ENCODE measurements at places on chromosomes 7 and 10.

DNA sequence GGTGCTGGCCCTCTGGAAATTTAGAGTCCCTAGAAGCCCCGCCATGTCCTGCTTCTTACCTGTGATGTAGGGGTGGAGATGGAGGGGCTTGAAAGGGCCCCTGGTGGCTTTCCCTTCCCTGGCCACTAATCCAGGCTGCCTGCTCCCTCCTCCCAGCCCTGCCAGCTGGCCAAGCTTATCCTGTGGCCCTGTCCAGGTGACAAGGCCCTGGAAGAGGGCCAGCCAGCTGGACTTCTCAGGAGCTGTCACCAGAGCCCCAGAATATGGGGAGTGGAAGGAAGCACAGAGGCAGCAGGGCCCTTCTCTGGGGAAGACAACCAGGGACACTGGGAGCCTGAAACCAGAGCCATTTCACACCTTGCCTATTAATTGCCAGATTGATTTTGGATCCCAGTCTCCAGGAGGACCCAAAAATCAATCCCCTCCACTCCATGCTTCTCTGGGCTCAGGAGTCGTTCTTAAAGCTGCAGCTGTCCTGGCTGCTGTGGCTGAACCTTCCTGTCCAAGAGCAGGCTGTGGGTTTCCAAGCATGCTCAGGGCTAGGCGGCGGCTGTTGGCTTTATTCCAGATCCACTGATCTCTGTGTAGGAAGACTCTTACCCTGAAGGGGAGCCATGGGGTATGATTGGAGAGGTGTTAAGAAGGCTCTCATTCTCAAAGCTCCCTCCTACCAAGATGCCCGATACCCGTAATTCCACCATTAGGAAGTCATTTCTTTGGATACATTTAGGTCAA lies 52.6 kb upstream of the PCBD1 start:
- no peak for DNase-seq

DNA sequence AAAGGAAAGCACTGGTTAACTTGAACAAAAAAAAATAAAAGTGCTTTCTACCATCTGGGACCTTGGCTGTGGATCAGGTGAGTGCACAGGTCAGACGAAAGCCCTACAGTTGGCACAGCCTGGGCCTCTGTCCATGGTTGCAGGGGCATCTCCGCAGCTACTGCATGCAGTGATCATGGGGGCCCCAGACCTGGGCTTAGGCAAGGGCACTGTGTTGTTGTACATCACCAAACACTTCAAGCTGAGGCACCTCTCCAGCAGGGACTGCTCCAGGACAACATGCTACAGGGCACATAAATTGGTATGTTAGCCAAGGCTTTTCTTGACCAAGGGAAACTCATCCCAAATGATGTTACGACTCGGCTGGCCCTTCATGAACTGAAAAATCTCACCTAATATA lies 23.5 kb downstream of the KLHL7 start:
- no peak for DNase-seq

DNA sequence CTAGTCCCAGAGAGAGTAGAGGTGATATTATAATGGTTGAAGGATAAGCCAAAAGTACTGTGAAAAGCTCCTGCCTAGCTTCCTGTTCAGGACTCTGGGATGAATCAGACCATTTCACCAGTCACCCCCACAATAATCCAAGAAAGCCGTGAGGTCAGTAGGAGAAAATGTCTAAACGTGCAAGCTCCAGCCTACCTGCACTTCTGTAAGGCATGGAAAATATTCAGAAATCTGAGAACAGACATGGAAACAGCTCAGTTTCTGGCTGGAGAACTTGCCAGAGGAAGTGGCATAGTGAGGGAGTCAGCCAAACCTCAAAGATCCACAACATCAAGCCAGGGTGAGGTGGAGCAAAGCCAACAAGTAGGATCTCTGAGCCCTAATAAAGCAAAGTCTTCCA lies 58.2 kb downstream of the ELAPOR2 start:
- DNase-seq: no peak

DNA sequence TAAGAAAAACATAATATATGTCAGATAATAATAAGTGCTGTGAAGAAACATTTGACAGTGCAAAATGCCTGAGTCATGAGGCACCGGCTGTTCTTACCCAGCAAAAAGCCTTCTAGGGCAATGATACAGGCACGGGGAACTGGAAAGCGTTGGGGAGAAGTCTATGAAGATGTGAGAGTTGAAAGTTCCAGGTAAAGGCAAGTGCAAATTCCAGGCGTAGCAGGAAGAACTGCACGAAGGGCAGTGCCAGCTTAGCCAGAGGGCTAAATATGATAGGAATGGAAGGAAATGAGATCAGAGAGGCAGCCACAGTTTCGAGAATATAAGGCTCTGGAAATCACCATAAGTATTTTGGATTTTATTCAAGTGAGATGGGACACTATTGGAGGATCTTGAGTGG lies 87.0 kb downstream of the IPMK start:
- no peak for DNase-seq

DNA sequence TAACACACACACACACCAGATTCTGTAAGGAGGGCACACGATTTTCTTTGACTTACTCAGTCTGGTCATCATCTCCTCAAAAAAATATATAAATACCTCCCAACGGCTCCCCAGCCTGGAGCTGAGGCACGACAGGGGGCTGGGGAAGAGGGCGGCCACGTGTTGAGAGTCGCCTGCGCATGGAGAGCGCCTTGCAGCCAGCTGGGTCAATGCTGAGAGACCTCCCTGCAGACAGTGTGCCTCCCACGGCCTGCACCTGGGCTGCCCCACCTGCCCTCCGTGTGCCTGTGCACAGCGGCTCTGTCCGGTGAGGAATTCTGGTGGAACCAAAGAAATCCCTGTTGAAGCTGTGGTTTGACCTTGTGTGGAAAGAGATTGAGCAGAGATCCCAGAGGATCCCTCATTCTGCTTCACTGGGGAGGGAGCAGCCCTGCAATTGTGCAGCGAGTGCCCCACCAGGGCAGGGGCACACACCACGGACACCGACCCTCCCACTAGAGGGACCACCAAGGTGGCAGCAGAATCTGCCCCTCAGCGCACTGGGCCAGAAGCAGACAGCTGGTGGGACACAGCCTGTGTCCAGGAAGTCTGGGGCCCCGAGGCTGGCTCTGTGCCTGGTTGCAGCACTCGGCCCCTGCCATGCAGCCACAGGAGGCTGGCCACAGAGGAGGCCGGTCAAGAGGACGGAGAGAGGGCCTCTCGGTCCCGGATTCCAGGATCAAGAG lies 150.5 kb upstream of the PPP2R2D start:
- no peak for DNase-seq

DNA sequence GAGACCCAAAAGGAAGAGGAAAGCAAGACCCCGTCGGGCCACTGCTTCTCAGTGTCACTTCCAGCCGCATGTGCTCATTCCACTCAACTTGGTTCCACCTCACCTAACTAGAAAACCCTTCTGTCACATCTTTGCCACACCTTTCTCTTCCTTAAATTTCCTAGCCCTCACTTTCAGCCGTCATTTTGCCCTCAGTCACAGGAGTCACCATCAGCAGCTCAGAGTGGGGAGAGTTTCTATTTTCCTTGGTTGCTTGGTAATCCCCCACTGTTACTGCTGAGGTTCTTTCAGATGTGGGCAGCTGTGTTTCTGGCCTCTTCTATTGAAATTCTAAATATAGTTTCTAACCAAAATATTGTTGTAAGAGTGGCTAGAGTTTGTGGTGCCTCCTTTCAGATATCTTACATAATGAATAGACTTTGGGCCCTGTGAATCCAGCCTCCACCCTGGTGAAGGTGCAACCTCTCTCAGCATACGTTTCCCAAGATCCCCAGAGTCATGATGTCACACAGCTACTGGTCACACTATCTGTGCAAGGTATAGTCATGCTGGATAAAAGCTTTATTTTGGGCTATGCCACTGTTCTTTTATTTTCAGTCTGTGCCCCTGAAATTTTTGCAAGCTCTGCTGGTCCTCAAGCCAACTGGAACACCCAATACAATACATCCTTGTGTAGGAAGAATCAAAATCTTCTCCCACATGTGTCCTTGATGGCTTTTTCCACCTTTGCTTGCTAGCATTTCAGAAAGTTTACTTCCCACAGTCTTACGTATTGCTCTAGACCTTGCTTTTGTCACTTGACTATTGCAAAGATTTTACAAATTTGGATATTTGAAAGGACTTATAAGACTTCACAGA lies 9.2 kb downstream of the AGBL3 start:
- DNase-seq: no peak

DNA sequence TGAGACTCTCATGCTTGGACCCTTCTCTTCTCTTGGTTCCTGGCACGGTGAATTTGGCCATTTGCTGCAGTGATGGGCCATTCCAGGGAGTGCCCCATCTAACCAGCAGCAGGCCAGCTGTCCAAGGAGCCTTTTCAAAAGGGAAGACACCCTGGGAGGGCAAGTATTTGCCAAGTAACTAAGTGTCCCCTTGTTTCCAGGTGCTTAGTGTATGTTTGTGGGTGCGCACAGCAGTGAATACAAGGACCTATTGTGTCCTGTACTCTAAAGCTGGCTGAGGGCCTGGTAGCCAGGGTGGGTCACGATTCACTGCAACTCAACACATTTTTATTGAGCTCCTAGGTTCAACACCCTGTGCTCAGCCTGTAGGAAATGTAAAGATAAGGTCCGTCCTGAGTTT lies 348.8 kb downstream of the RNLS start:
- no peak for DNase-seq

- DNase-seq: no peak
Observed at GRCh38 chr7:132475669-132476116, 100.6 kb downstream of the PLXNA4 start.

DNA sequence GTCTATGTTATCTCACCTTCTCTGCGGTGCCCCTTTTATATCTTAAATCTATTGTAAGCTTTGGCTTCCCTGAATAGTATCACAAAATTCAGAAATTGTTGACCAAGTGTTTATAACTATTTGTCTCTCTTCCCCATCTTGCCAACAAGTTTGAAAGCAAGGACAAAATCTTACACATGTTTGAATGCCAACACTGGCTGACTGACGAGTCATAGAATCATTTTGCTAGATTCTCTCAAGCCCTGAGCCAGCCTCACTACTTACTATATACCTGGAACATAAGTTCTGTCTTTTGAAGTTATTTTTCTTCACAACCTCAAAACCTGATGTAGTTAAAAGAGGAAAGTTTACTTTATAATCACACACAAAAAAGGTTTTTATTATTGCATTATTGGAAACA lies 700.7 kb downstream of the PHTF2 start:
- no peak for DNase-seq
